ENCODE measurements at places on chromosomes 4 and X. TPM values are rescaled to one million over a fixed set of nuclear protein-coding genes. Genes with fewer than 3 reads are reported as not detected.

Gene FAM241A
- total RNA-seq = 5.5 TPM

Gene ANXA3
- total RNA-seq = 139 TPM

Gene CXorf49
- not detected for total RNA-seq

Gene ACOT9
- 117 TPM for total RNA-seq

Gene SOWAHD
- not detected for total RNA-seq

Gene ZNF827
- 5.0 TPM for total RNA-seq

Gene GABRQ
- not detected for total RNA-seq

Gene SLC49A3
- 5.2 TPM for total RNA-seq

Gene PCDH7
- total RNA-seq = 9.7 TPM

Gene IQSEC2
- total RNA-seq = 2.9 TPM

Gene ATOH1
- not detected for total RNA-seq

Gene SLC2A9
- 0.46 TPM for total RNA-seq

Gene ARHGAP4
- total RNA-seq = 92.9 TPM

Gene PAGE4
- not detected for total RNA-seq

Gene USP38
- 21.3 TPM for total RNA-seq

Gene S100G
- not detected for total RNA-seq

Gene TCEAL1
- total RNA-seq = 24.2 TPM

Gene AWAT2
- 0.32 TPM for total RNA-seq

Gene KIF4A
- total RNA-seq = 22.5 TPM

Gene CT55
- not detected for total RNA-seq

Gene DCAF4L1
- total RNA-seq = under 0.01 TPM

Gene ADAM29
- not detected for total RNA-seq

Gene FRMPD4
- not detected for total RNA-seq

Gene LRIT3
- not detected for total RNA-seq

Gene GLRA3
- total RNA-seq = not detected

Gene EPHA5
- total RNA-seq = 0.15 TPM

Gene RPGR
- total RNA-seq = 29.8 TPM

Gene GLRB
- total RNA-seq = 9.7 TPM

Gene TMEM35A
- 6.5 TPM for total RNA-seq

Gene DUSP9
- 0.15 TPM for total RNA-seq

Gene HMGB3
- 48.9 TPM for total RNA-seq

Gene TEX11
- total RNA-seq = not detected

Gene ATP2B3
- total RNA-seq = not detected

Gene TEX13D
- not detected for total RNA-seq

Gene AFP
- not detected for total RNA-seq

Gene PFKFB1
- total RNA-seq = not detected

Gene GPM6B
- 2.3 TPM for total RNA-seq

Gene HSFX2
- 0.32 TPM for total RNA-seq

Gene SPARCL1
- 0.32 TPM for total RNA-seq

Gene DGAT2L6
- total RNA-seq = not detected

Gene ATP6AP1
- 85.8 TPM for total RNA-seq

Gene USP51
- total RNA-seq = 1.7 TPM

Gene OTC
- not detected for total RNA-seq

Gene BTK
- 0.15 TPM for total RNA-seq

Gene ERVMER34-1
- total RNA-seq = under 0.01 TPM

Gene TXK
- total RNA-seq = 1.7 TPM
